Frontal cortex (tissue), 4 donors: ENCODE measurements at places on chromosomes 16 and 17. TPM values are rescaled to one million over a fixed set of nuclear protein-coding genes. Genes with fewer than 3 reads are reported as not detected.
A peak's percentile ranks its signal among the peaks of the same experiment; 100 is the strongest.

EME1 gene
- total RNA-seq, result 1.2 TPM

DNA sequence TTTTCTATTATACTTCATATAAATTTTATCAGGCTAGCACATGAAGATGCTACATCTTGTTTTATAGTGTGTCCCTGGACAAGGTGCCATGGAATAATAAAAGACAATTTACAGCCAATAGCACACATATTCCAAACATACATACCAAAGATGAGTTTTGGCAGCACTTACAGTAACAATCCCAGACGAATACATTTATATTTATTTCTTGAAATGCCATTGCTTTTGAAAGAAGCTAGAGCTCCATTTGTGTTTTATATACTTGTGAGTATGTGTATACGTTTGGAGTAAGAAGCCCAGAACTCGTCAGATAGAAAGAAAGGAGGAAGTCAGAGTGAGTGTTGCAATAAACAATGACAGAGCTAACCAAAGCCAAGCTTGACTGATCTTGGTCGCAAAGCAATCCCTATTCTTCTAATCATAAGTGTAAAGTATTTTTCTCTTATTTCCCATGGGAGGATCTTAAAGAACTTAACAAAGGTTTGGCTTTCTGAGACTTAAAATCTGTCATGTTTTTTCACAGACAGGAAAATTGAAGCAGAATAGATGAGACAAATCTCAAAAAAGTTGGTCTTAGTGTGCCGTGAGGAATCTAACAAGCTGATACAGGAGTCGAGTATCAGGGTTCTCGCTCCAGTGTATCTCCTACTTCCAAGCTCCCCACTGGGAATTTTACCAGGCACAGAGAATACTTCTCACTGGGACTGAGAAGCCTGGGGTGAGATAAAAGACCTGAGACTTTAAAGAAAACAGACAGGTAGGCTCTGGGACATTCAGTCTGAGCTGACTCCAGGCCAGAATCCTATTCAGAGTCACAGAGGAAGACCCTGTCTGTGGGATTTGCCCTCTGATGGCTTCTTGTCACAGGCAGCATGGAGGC is 175.4 kb downstream of the AATF start:
- no peak for DNase-seq

DNA sequence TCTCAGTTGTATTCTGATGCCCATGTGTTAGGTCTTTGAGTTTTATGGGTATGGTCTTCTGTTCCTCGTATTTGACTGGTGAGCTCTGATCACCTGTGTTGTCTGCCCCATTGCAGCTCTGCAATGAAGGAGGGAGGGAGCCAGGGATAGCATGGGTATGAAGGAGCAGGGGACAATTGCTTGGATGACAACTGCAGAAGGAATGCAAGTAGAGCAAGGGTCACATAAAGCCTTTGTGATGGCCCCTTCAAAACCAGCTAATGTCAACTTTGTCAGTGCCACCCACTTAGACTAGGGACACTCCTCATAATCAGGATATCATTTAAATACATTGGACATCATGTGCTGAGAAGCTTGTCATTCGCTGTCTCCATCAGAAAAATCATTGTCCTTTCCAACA is 152.7 kb upstream of the MAF start:
- no peak for DNase-seq

DNA sequence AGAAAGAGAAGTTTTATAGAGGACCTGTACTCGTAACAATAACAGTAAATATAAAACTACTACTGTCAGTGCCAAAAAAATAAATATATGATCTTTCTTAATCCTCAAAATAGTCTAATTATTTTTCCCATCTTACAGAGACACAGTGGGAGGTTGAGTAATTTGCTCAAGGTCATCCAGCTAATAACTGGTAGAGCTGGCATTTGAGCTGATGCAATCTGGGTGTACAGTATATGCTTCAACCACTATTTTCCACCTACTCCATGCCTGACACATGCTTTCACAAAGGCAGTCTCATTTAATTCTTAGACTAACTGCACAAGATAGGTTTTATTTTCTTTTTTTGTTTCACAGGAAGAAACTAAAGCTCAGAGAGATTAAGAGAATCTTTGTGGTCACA is 33.6 kb downstream of the PIGL start:
- no peak for DNase-seq

- no peak for DNase-seq
These were observed 161.4 kb upstream of the C16orf82 start for GRCh38 chr16:26905336-26905735.

SALL1 gene
- 5.3 TPM for total RNA-seq

FGF11 gene
- total RNA-seq, result 5.3 TPM

DNA sequence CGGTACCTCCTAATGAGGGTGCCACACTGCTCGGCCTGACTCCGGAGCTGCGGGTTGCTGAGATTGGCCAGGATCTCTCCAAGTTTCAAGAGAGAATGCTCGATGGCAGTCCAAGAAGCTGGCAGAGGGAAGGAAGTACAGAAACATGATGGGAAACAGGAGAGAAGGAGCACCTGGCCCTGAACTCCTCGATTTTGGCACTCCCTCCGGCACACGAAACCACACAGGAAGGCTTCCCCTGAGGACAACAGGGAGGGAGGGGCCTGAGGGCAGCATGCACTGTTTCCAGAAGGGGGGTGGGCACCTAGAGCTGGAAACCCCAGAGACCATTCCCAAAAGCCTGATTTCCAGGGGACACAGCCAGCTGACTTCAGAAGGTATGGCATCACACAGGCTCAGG is 18.1 kb downstream of the CSF3 start:
- no peak for DNase-seq

DNA sequence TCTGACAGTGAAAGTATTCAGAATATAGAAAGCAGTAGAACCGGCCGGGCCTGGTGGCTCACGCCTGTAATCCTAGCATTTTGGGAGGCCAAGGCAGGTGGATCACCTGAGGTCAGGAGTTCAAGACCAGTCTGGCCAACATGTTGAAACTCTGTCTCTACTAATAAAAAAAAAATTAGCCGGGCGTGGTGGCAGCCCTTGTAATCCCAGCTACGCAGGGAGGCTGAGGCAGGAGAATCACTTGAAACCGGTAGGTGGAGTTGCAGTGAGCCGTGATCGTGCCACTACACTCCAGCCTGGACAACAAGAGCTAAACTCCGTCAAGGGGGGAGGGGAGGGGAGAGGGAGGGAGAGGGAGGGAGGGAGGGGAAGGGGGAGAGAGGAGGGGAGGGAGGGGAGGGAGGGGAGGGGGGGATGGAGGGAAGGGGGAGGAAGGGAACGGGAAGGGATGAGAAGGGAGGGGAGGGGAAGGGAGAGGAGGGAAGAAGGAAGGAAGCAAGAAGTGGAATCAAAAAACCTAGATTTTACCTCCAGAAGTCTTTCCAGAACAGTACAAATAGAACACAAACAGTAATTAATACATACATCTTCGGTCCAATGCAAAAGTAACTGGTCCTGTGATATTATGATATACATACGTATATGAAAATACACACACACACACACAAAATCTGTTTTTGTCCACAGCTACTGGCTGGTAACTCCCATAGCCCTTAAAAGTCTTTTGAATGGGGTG is 10.9 kb upstream of the NT5C start:
- no peak for DNase-seq

DNA sequence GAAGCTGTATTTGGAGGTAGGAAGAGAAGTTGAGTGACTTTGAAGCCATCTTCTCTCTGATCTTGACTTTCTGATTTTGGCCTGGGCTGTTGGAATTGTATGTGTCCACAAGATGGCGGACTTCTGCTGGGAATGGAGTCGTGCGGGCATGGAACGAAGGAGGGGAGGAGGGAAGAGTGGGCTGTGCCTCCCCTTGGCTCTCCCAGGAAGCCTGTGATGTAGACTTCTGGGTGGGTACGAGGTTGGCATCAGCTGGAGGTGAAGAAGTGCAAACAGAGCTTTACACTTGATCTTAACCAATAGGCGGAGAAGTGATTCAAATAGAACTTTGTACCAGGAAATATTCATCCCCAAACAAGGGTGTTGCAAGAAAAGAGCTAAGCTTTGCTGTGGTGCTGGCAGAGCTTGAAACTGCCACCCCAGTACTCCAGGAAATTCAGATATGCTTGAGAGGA is 7.4 kb upstream of the TMEM220 start:
- DNase-seq, result peak; percentile 31

DNA sequence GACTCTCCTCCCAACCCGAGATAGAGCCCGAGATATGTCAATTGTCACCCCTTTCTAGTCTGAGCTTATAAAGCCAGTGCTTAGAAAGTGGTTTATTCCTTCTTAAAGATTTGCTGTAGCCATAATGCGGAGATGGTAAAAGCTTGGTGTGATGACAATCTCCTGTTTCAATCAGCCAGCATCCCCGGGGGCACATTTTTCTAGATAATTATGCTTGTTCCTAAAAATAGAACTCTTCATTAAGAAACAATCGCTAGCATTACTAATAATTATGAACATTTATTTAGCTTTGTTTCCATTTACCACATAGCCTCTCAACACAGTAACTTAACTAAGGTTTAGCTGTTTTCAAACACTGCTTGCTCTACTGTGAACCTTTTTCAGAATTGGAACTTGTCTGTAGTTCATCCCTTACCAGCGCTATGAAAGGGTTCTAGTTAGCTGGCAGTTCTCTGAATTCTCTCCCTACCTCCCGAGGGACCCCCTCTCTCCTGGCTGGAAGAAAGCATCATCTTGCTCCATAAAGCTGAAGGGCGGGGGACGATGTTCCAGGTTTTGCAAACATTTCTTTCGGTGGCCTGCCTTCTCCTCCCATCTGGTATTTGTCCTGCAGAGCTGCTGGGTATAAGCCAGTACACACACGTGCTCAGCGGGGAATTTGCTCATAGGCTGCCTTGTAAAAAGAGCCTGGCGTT is 922 bp upstream of the MRPL58 start:
- no peak for DNase-seq

GRCh38 chr17:27318633-27319032 is 24.7 kb downstream of the WSB1 start:
- no peak for DNase-seq

DNA sequence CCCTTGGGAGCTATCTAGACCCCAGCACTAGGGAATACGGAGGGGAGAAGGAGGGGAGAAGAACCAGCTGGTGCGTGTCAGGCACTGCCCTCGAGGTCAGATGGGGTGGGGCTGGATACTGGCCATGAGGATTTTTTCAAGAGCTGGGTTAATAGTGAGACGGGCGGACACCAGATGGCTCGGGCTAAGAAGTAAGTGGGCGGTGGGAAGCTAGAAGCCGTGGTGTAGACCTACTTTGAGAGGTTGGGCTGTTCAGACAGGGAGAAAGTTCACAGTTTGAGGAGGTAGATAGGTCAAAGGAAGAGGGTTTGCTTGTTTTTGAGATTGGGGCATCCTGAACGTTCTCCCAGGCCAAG is 303.8 kb downstream of the SEC14L1 start:
- DNase-seq, result no peak

GRCh38 chr17:8960325-8961140 is 5.0 kb downstream of the PIK3R5 start:
- DNase-seq, result no peak

PPP1R27 gene
- total RNA-seq, result not detected

DNA sequence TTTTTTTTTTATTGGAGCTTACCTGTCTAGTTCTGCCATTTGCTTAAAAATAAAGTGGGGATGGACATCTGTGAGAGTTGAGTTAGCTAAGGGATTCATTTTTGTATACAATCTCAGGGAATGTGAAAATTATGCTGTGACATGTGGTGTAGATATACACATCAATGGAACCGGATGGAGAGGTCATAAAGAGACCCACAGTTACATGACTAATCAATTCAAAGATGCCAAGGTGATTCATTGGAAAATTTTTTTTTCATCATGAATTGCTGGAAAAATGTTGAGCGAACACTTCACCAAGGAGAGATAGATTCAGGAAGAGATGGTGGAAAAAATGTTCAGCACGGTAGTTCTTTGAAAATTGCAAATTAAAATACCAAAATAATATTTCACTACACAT is 605.4 kb upstream of the KIF2B start:
- no peak for DNase-seq

DNA sequence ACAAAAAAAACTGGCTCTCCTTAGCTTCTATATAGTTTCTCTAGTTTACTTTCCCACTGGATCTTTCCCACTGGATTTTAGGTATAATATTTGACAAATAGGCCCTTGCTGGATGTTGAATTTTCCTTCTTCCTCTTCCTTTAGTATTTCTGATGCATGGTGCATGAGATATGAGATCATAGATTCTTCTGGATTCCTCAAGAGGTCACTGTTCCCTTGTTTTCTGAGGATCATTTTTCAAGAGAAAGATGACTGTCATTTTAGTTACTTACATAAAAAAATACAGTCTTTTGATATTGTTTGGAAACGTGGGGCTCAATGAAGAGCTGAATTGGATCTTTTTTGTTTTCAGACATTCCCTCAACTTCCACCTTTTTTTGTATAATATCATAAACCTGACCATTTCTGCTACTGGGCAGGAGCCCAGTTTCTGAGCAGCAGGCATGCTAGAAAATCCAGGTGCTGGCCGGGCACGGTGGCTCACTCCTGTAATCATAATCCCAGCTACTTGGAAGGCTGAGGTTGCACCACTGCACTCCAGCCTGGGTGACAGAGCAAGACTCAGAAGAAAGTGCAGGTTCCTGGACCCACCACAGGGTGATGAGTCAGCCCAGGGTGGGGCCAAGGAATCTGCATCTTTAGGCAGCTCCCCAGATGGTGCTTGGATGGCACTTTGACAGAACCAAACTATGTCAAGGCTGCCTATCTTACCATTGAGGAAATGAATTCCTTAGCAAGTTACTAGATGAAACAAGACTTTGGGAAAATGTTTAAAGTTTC is 70.3 kb downstream of the SDR42E1 start:
- DNase-seq, result peak; percentile 48

KRTAP4-9 gene
- not detected for total RNA-seq

- DNase-seq, result no peak
These were observed 4.0 kb downstream of the LASP1 start for GRCh38 chr17:38873640-38874380.

DNA sequence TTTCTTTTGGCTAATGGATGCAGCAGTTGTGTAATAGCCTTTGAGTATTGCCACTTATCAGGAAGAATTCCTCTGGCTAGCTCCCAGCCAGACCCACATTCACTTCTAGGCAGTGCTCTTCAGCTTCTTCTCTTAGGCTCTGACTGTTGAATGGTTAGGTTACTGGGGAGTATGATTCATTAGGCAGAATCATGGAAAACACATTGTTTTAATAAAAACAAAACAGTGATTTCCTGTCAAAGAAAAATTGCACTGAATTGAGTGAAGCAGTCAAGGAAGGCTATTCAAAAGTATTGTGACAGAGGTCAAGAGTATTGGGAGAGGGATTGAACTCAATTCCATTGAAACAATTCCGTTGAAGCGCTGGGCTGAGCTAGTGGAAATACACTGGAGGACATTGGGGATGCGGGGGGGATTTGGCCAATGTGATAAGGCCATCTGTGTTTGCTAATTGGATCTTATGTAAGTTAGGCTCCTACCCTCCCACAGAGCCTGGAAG is 68.0 kb downstream of the CNTNAP4 start:
- no peak for DNase-seq

DNA sequence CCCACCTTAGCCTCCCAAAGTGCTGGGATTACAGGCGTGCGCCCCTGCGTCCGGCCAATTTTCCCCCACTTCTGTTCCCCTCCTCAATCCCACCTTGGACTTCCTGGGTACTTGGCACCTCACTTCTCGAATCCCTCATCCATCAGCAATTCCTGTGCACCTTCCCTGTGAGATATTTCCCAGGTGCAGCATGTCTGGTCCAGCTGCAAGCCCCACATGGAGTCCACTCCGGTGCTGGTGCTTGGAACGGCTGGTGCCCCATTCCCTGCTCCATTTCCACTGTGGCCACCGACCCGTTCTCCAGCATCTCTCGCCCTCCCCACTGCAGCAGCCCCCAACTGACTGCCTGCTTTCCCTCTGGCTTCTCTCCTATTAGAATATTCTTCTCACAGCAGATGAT is 35.3 kb downstream of the NOL11 start:
- no peak for DNase-seq

- no peak for DNase-seq
These were observed 22.6 kb downstream of the C17orf67 start for GRCh38 chr17:56810891-56811775.

- DNase-seq, result no peak
These were observed 896.2 kb downstream of the CDH11 start for GRCh38 chr16:64225696-64226095.
